Natural killer cell (primary cell): ENCODE measurements at places on chromosomes 4 and X. TPM values are rescaled to one million over a fixed set of nuclear protein-coding genes. Genes with fewer than 3 reads are reported as not detected.

Gene SORCS2
- 1.4 TPM for total RNA-seq

Gene CHRNA9
- total RNA-seq = not detected

Gene SLITRK4
- not detected for total RNA-seq

Gene DUSP9
- total RNA-seq = not detected

Gene MAMLD1
- 0.45 TPM for total RNA-seq

DNA sequence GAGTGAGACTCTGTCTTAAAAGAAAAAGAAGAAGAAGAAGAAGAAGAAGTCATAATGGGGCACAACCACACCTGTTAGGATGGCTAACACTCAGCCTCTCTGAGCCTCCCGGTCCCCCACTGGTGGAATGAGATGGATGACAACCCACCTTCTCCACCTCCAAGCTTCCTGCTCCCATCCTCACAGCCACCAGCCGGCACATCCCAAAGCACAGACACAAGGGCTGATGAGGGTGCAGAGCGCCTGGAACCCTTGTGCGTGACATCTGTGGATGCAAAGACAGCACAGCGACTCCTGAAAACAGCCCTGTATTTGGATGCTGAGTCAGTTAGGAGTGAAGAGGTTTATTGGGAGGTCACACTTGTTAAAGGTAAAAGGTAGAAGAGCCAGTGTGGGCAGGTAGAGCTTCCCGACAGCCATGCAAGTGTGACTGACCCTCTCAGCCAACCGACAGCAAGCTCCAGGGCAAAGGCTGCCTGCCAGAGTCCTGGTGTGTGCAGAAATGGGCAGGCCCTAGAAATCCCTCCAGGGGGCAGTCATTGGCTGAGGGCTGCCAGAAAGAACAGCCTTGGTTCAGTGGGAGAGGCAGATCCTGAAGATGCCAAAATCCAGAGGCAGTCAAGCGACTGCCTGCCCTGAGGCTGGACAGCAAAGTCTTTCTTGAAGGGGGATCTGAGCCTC is 26.6 kb upstream of the MAN2B2 start:
- H3K4me3 ChIP-seq = no peak overlapping the region
- DNase-seq = no peak
- H3K4me1 ChIP-seq = no peaks in the 10 kb centered on the region

DNA sequence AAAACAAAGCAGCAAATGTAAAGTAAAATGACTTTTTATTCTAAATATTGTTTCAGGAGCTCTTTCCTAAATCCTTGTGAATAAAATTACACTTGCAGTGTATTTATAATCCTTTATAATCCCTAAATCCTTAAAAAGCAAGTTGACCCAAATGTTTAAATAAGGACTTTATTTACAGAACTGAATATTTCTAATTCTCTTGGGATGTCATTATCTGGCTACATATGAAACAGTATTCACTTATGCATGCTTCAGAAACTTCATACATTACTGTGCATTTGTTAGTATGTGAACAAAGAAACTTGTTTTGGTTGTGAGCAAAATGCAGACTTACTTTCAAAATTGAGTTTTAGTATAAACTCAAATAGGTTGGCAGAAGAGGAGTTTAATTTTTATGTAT is 49.2 kb downstream of the PTTG2 start:
- no peak for DNase-seq
- peaks cover 18% of the 10 kb centered on the region for H3K4me1 ChIP-seq
- no peak overlapping the region for H3K27ac ChIP-seq
- no peaks in the 10 kb centered on the region for H3K36me3 ChIP-seq

- DNase-seq = no peak
- no peaks in the 10 kb centered on the region for H3K4me1 ChIP-seq
- H3K27ac ChIP-seq = no peak overlapping the region
These were observed 300.0 kb upstream of the RASGEF1B start for GRCh38 chr4:81771721-81772120.
